ENCODE measurements at places on chromosomes 11 and 22.

- DNase-seq, result peak; percentile 88
Measured at GRCh38 chr11:118956094-118956846, at the start of gene UPK2. UPK2 (plus strand) TSS chr11:118956298; CDS start chr11:118956351, 53 bp downstream.

- DNase-seq, result no peak
Measured at GRCh38 chr22:20396639-20397038, 2.7 kb downstream of the ZNF74 start.

DNA sequence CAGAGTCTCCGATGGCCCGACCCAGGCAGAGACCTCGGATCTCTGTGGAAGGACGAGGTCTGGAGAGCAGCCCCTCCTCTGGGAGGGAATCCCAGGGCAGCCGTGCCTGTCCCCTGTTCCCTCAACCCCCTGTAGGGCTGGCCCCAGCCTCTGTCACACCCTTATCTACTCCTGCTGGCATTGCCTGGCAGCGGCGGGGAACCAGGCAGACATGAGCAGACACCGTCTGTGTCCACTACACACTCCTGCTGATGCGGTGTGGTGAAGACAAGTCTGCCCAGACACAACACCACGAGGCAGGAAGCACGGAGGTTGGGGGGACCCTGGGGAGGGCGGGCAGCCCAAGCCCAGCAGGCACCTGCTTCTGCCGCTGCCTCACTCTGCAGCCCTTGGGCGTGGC lies 52.5 kb upstream of the A4GALT start:
- DNase-seq, result no peak

GRCh38 chr11:78203184-78203583 lies 14.5 kb downstream of the USP35 start:
- DNase-seq, result no peak

DNA sequence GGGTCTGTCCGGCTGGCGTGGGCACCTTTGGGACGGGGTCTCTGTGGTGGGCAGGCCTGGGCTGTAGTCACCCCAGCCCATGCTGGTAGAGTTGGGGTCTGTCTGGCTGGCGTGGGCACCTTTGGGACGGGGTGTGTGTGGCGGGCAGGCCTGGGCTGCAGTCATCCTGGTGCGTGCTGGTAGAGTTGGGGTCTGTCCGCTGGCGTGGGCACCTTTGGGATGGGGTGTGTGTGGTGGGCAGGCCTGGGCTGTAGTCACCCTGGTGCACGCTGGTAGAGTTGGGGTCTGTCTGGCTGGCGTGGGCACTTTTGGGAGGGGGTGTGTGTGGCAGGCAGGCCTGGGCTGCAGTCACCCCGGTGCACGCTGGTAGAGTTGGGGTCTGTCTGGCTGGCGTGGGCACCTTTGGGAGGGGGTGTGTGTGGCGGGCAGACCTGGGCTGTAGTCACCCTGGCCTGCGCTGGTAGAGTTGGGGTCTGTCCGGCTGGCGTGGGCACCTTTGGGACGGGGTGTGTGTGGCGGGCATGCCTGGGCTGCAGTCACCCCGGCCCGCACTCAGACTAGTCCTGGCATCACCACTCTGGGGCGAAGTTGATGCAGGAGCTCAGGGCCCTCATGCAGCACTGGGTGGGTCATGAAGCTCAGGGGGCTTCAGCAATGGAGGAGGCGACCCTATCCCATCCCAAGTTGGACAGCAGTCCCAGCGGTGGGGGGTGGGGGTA lies 19.3 kb downstream of the PRR33 start:
- no peak for DNase-seq

DNA sequence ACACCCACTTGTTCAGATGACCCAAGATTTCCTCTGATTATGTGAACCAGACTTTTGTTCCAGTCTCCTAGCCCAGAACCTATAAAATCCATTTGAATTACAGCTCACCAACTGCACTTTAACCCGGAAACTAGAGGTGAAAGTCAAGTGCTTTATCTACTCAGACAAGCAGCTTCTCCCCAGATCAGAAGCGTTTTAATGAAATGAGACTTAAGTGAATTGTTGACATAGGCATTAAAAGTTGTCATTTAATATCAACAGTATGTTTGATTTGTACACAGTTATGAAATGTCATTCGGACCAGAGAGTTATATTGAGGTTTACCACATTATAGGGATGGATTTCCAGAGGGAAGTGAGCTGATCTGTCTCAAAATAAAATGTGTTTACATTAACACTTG lies 52.0 kb downstream of the CADM1 start:
- DNase-seq, result no peak

DNA sequence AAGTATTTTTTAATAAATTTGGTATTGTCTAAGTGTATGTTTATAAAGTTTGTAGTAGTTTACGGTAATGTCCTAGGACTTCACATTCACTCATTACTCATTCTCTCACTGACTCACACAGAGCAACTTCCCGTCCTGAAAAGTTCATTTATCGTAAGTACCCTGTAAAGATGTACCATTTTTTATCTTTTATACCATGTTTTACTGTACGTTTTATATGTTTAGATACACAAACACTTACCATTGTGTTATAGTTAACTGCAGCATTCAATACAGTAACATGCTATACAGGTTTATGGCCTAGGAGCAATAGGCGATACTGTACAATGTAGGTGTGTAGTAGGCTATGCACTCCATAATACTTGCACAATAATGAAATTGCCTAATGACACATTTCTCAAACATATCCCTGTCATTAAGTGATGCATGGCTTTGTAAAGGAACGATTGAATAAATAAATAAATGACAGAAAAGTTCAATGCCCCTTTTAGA lies 12.5 kb upstream of the CARD18 start:
- no peak for DNase-seq

Measured in stimulated activated CD4-positive, alpha-beta T cell treated with anti-CD3 and anti-CD28 coated beads, Interleukin-1b, Interleukin-23, amount 100 ng/mL, for 24 hours (primary cell).